ENCODE measurements at places on chromosomes 12 and 14.

DNA sequence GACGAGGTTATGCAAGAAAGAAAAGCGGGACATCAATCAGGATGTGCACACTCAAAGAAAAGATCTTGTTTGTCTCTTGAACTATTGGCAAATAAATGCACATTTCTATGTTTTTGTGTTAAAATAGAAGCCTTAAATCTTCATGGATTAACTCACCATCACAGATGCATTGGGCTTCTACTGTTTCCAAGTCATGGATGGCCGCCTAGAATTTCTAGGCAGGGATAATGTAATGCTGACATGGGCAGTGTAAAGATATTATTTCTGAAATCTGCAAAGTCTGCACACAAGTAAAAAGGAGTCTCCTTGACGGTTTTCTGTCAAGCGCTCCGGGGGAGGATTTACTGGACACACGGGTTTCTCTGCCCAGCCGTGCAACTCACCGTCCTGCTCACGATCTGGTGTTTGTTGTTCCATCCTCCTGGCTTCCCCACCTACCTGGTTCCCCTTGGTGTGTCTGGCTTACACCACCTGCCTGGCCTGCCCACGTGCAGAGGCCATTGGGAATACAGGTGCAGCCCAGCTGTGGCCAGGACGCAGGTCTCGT lies 103.3 kb upstream of the FZD10 start:
- no peak for DNase-seq

- no peak for DNase-seq
These were observed 30.6 kb downstream of the PPFIBP1 start for GRCh38 chr12:27554421-27555186.

- no peak for DNase-seq
These were observed 29.5 kb downstream of the SPPL3 start for GRCh38 chr12:120874547-120875245.

DNA sequence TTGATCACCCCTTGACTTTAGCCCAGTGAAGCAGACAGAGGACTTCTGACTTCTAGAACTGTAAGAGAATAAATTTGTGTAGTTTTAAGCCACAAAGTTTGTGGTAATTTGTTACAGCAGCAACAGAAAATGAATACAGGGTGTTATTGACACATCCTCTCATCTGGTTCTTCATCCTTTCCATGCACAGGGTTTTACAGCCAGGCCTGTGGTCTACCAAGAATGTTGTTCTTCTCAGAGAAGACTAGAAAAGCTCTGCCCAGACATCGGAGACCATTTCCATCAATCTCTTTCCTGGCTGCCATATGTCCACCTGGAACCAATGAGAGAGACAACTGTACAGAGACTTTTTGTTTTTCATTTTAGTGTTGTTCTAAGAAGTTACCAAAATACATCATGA lies 308.2 kb upstream of the AMIGO2 start:
- no peak for DNase-seq

GRCh38 chr12:19588951-19589350 lies 149.7 kb downstream of the AEBP2 start:
- no peak for DNase-seq

GRCh38 chr14:93537951-93538350 lies 107.2 kb downstream of the UNC79 start:
- no peak for DNase-seq

GRCh38 chr12:241266-241665 lies 21.4 kb downstream of the SLC6A13 start:
- DNase-seq: no peak

DNA sequence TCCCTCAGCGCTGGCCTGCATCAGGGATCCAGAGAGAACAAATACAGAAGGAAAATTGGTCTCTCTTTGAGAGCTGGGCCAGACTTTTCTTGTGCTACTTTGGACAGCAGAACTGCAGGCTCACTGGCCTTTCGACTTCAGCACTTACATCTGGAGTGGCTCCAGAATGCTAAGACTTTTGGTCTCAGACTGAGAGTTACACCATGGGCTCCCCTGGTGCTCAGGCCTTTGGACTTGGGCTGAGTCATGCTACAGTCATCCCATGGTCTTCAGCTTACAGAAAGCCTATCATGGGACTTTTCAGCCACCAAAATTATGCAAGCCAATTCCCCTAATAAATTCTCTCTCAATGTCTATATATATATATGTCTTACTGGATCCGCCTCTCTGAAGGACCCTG lies 9.0 kb upstream of the CD163 start:
- no peak for DNase-seq

DNA sequence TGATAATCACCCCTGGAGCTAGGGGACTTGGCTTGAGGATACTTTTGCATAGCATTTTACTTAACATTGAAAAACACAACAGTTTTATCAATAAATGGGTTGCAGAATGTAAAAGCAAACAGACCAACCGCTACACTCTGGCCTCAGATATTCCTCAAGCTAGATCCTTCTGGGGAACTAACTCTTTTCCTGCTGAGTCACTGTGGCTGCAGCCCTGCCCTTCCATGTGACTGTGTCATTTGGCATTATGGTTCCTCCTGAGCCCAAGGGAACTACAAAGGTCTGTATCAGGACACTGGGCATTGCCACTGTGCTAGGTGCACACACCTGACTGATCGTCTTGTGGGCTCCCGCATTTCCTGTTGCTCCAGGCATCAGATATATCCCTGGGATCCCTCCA lies 56.6 kb downstream of the TTC9 start:
- DNase-seq: no peak

DNA sequence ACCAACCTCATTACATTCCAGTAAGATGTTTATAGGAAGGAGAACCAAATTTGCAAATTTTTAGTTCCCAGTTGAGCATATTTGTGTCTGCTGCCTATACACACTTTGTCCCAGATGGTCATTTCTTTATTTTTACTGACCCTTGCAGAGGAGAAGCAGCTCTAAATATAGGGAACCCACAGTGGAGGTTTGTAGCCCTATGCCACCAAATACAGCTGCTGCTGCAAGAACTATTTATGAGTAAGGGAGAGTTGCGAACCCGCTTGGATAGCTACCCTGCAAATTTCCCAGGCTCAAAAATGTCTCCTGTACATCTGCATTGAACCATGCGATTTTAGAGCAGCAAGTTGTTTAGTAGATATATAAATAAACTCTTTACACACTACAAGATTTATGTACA lies 48.2 kb downstream of the NAV3 start:
- DNase-seq: no peak
